ENCODE measurements at places on chromosomes 13 and 19.

- DNase-seq, result no peak
Measured at GRCh38 chr19:892243-892893, 619 bp downstream of the MED16 start.

- no peak for DNase-seq
Measured at GRCh38 chr19:43748205-43748594, 6.6 kb downstream of the SMG9 start.

DNA sequence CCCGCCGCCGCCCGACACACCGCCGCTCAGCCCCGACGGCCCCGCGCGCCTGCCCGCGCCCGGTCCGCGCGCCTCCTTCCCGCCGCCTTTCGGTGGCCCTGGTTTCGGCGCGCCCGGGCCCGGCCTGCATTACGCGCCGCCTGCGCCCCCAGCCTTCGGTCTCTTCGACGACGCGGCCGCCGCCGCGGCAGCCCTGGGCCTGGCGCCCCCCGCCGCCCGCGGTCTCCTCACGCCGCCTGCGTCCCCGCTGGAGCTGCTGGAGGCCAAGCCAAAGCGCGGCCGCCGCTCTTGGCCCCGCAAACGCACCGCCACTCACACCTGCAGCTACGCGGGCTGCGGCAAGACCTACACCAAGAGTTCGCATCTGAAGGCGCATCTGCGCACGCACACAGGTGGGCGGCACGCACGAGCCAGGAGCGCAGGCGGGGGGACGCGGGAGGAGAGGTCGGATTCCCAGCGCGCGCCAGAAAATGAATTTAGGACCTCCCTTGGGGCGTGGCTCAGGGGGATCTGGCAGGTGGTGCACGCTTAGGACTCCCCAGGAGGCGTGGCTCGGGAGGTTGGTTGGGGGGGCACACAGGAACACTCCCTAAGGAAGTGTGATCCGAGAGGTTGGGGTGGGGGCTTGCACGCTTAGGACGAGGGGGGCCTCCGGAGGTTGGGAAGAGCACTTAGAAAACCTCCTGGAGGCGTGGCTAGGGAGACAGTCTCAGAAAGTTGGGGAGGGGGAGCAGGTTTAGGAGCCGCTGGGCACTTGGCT, 1.2 kb downstream of the KLF2 start:
- no peak for DNase-seq

GRCh38 chr13:36353001-36353400, 6.8 kb upstream of the SPART start:
- no peak for DNase-seq
